ENCODE measurements at places on chromosomes 7 and 10.
A peak's percentile ranks its signal among the peaks of the same experiment; 100 is the strongest.

GRCh38 chr7:3154881-3155494, 111.3 kb upstream of the CARD11 start:
- peak; percentile 45 for DNase-seq

- DNase-seq, result no peak
These were observed 28.7 kb upstream of the ARHGAP22 start for GRCh38 chr10:48633381-48634197.

- no peak for DNase-seq
These were observed 193.6 kb upstream of the KLF14 start for GRCh38 chr7:130927564-130927963.

GRCh38 chr7:8232999-8233847, 28.7 kb downstream of the ICA1 start:
- DNase-seq, result peak; percentile 48

DNA sequence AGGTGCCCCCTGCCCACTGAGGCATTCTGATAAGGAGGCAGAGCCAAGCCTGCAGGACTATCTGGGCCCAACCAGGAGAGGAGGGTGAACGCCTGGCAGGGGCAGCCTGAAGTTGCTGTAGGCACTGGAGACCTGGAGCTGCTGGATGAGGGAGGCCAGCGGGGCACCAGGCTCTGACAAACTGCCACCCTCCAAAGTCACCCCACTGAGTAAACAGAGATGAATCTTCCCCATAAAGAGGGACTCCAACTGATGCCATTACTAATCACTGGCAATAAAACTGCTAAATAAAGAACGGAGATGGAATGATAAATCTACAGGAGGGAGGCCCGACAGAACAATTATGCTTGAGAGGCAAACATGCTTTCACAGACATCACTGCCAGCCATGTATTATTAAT, 44.2 kb downstream of the DRGX start:
- no peak for DNase-seq

DNA sequence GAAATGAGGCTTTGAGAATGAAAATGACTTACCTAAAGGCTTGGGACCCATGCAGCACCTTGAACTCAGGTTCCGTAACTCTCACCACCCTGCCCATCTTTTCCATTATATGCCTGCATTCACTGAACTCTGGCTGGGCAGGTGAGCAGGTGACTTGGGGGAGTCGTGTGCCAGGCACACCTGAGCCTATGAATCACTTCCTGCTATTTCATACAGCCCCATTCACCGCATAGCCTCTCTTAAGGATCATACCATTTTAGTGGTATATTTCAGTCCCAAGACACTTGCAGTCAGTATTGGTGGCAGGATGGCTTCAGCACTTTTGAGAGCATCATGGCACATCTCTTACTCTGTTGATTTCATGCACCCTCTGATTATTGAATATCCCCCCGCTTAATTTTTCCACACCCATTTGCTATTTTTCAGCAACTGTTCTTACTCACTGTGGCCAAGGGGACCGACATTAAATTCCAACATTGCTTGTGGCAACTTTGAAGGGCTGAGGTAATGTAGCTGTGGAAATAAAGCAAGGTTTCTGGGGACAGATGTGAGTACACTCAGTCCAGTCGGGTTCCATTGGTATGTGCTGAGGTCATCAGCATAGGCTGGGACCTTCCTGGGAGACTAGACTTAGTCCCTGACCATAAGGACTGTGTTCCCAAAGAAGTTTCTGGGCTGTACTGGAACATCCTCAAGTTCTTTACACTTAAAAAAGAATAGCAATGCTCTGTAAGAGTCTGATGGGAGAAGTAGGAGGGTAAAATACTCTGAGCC, 39.8 kb upstream of the ZNF438 start:
- peak; percentile 52 for DNase-seq

DNA sequence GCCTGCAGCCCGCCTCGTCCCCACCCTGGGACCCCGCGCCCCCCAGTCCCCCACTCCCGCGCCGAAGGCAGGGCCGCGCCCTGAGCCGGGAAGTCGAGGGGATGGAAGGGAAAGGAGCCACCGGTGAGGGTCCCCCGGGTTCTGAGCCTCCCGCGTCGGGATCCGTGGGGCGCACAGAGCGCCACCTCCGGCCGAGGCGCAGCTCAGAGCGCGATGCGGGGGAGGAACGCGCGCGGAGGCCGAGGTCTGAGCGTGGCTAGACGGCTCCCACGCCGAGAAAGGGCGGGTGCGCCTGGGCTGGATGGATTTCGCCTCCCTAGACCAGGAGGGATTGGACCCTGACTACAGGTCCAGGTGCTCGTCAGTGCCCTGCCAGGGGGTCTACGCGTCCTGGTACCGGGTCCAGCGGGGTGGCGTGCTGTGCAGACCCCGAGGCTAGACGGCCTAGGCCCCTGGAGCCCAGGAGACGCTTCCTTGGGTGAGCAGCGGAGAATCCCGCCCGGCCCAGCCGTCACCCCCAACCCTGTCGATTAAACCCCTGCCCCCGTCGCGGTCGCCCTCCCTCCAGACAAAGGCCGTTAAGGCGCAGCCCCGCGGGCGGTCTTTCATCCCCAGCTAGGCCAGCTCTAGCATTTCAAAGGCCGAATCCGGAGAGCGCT, 986 bp upstream of the PDGFA start:
- DNase-seq, result peak; percentile 58

Data from amniotic epithelial cell (primary cell).